Body of pancreas (tissue), 4 donors: ENCODE measurements at places on chromosomes 3 and 15. TPM values are rescaled to one million over a fixed set of nuclear protein-coding genes. Genes with fewer than 3 reads are reported as not detected.

Gene GPR149
- total RNA-seq, result not detected

Gene MNS1
- 4.0 TPM for total RNA-seq

Gene ISLR
- 15.8 TPM for total RNA-seq

Gene MOBP
- not detected for total RNA-seq

GRCh38 chr3:177538750-177539730, 341.8 kb upstream of the TBL1XR1 start:
- no peak for DNase-seq

- DNase-seq, result no peak
Measured at GRCh38 chr3:112610121-112610520, 30.8 kb downstream of the CCDC80 start.

GRCh38 chr3:150968341-150969035, 4.0 kb downstream of the CLRN1 start:
- no peak for DNase-seq

GRCh38 chr3:183249006-183249718, 3.9 kb upstream of the B3GNT5 start:
- DNase-seq, result no peak

GRCh38 chr3:44905446-44906157, 31.2 kb downstream of the TGM4 start:
- DNase-seq, result no peak

DNA sequence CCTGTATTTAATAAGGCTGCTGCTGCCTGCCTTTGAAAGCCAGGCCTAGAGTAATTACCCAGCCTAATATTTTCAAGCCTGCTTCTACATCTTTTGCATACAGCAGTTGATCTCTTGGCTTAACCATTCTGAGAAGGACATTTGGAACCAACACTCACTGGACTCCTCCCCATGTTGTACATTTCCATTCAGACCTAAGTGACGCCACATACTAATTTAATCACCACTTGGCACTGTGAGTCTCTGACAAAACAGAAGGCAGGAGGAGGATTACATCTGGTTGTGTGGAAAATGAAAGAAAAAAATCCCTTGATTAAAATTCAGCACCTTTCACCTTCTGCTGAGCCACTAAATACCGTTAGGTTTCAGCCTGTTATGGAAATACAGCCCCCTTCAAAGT, 102.2 kb upstream of the ARRDC4 start:
- no peak for DNase-seq

DNA sequence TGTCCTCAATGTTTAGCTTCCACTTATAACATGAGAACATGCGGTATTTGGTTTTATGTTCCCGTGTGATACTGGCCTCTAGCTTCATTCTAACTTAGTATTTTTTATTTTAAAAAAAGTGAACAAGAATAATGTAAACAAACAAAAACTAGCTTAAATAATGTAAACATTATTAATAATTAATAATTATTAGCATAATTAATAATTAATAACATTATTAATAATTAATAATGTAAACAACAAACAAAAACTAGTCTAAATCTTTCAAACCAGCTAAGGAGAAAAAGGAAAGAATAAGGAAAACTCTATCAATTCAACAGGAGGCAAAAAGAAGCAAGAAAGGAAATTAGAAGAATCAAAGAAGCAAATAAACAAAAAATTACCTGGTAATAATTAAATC, 66.2 kb upstream of the CLSTN2 start:
- no peak for DNase-seq

DNA sequence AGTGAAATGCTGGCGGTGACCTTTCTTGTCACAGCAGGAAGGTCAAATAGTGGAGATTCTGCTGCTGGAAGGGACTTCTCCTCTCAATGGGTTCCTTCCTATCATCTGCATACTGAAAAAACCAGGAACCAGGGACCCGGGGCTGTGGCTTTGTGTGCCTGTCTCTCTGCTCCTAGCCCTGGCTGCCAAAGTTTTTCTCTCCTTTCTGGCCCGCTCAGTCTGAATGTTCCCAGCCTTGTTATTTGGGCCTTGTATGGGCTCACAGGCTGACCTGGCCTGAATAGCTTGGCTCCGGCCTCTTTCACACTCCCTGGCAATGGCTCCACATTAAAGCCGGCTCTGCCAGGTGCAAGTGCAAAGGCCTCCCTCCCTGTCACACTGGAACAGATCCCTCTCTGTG, 94.7 kb downstream of the LRIG1 start:
- DNase-seq, result no peak

DNA sequence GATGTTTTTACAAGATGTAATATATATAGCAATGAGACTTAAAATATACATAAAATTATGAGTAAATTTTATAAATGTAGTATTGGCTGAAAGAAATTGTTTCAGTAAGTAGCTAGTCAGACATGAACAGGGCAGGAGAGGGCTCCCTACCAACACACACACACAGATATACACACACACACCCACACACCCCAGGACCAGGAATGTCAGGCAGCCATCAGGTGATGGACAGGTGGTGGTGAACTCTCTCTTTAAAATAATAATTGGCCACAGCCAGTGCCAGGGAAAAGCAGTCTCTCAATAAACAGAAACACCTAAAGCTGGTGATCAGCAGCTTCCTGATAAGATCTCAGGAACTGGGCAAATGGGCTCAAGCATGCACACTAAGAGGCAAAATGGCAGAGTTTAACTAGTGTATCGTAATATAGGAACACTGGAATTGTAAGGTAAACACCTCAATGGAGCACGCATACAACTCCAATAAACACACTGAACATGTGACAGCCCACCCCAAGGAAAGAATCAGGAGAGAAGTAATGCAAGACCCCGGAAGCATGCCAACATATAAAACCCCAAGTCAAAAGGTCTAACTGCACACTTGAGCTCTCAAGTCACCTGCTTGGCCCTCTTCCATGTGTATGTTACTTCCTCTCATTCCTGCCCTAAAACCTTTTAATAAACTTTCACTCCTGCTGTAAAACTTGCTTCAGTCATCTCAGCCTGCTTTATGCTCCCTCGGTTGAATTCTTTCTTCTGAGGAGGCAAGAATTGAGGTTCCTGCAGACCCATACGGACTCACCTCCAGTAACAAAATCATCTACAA, 1034.1 kb upstream of the SEMA6D start:
- DNase-seq, result no peak

DNA sequence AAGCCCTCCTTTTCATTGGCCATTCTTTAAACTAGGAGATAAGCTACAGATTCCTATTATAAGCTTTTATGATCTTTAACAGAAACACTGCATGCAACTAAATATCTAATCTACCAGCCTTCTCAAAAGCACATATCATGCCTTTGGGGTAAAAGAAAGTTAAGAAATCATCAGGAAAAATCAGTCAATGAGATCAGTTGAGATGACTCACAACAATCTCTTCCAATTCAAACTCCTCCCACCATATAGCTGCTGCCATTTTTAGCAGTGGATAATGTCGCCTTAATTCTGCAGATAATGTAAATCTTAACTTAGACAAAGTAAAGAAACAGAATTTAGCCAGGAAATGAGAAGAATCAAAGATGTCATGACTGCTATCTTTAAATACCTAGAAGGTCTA, 135.2 kb upstream of the BCL6 start:
- DNase-seq, result no peak

- no peak for DNase-seq
Measured at GRCh38 chr3:122200661-122201060, 17.2 kb downstream of the CASR start.

GRCh38 chr3:188584162-188584529, 430.2 kb downstream of the LPP start:
- DNase-seq, result no peak

- no peak for DNase-seq
Measured at GRCh38 chr3:59821274-59821673, 771.4 kb upstream of the CFAP20DC start.

- peak; percentile 4 for DNase-seq
Measured at GRCh38 chr3:111971533-111972130, 7.2 kb upstream of the ABHD10 start.

GRCh38 chr3:137259089-137259488, 301.3 kb downstream of the IL20RB start:
- DNase-seq, result no peak

DNA sequence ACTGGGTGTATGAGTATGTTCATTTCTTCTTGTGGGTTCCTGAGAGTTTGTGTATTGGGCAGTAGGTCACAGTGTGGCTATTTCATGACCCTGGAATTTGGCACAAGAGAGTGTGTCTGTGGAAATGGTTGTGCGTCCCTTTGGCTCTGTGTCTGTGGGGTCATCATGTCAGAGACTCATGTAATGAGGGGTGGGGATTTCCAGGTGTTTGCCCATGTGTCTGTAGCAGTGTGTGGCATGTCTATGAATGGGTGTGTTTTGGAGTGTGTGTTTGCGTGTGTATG, 1.3 kb upstream of the GATA2 start:
- DNase-seq, result no peak

DNA sequence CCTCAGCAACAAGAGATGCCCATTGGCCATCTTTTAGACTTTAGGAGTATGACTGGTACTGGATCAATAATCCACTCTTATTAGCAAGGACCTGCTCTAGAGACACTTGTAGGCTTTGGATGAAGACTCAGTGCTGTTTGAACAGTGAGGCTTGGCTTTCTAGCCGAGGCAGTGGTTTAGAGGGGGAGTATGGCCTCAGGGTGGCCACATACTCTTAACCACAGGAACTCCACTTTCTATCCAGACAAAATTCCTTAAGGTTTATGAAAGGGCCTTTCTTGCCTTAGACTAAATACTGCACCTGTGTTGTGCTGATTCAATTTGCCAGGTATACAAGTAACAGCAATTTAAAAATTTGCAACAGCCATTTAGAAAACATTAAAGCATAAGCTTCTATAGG, 1046.3 kb downstream of the DIPK2A start:
- DNase-seq, result no peak

DNA sequence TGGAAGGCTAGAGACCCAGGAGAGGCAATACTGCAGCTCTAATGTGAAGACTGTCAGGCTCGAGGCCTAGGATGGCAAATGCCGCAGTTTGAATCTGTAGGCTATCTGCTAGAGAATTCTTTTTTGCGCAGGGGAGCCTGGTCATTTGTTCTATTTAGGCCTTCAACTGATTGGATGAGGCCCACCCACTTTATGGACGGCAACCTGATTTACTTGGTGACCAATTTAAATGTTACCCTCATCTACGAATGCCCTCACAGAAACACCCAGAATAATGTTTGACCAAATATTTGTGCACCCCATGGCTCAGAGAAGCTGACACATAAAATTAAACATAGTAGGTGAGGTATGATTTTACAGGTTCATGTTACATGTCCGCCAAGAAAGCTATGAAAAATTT, 300.7 kb upstream of the GRM7 start:
- no peak for DNase-seq

- DNase-seq, result no peak
Measured at GRCh38 chr3:78096488-78097255, 1056.8 kb downstream of the ROBO2 start.

DNA sequence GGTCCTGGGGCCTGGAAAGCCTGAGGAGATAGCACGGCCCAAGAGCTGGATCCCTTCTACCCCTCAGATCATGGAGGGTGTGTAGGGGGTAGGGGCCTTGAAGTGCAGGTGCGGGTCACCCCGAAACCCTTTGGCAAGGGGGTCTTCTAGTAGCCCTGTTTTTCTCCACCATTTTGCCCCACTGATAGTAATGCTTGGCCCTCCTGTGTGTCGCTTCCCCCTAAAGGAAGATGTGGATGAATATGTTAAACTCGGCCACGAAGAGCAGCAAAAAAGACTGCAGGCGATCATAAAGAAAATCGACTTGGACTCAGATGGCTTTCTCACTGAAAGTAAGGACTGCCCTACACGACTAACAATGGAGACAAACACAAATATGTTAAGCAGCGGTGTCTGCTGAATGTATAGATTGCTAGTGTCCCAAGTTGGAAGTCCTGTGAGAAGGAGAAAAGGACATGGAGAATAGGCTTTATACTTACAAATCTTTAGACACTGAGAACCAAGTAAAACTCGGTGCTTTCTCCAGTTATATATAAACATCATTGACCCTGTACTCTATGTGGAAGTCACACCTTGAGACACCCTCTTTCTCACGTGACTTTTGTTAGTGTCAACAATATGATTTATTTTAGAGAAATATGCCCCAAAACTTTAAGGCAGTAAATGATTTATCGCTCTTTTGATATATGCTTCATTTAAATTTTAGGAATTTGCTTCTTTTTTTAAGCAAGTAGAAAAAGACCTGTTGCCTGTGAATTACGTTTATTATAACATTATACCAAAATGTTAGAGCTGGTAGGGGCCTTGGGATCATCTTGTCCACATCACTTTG, 802 bp downstream of the RCN2 start:
- no peak for DNase-seq

GRCh38 chr3:87780811-87781210, 278.0 kb downstream of the CGGBP1 start:
- DNase-seq, result no peak

DNA sequence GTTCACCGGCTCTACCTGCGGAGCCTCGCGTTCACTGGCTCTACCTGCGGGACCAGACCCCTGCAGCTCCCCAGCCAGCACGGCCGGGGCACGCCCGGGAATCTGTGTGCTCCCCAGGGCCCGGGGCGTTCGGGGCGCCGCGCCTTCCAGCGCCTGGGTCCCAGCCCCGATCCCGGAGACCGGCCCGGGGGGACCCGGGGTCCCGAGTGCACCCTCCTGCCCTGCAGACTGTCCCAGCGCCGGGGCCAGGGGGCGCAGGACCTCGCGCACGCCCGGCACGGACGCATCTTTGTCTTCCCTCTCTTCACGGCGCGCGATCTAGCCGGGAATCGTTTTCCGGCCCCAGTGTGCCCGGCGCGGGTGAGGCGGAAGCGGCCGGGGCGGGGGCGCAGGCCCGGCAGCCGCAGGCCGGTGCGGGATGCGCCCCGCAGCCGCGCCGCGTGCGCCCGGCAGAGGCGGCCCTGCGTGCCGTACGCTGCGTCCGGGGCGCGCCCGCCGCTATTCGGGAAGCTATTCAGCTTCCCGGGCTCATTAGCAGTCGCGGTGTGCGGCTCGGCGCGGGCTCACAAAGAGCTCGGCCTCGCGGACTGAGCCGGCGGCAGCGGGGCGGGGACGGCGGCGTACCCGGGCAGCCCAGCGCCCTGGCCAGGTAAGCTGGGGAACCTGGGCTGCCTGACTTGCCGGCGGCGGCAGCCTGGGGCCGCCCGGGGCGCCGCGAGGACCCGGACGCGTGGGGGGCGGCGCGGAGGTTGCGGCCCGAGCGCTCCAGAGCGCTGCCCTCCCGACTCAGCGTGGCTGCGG, at the start of gene APBA2:
Gene APBA2, plus strand, starts transcription at position 345 of the 801 bp plus-strand sequence. CDS start 167,911 bp downstream, outside the sequence.
- peak; percentile 64 for DNase-seq
